ENCODE measurements at places on chromosomes 5 and 9.

- no peak for DNase-seq
Measured at GRCh38 chr5:148903587-148903986, 77.2 kb downstream of the ADRB2 start.

- no peak for DNase-seq
Measured at GRCh38 chr5:116360008-116360853, 214.4 kb downstream of the SEMA6A start.

GRCh38 chr5:10768328-10768899 is 7.4 kb upstream of the DAP start:
- DNase-seq = no peak

DNA sequence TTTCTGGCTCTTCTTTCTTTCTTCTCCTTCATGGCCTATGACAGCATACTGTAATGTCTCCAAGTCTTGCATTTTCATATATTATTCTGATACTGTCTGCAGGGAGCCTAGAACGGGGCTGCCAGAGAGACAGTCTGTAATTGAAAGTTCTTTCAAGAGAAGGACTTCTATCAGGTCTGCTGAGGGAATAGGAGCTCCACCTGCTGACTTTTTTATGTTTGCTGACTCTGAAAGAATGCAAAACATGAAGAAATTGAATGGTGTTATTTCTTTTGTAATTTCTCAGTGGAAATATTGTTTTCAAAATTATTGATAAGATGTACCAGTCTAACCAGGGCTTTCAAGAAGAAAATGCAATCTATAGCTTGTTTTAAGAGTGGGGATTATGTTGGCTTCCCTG is 121.9 kb upstream of the RFX3 start:
- no peak for DNase-seq

- no peak for DNase-seq
Measured at GRCh38 chr9:37301042-37301853, 121.2 kb upstream of the GRHPR start.

GRCh38 chr5:149441194-149441753 is 62.2 kb upstream of the IL17B start:
- DNase-seq = no peak

GRCh38 chr5:1963941-1964451 is 81.3 kb upstream of the IRX4 start:
- no peak for DNase-seq
